ENCODE measurements at places on chromosomes 1 and 21. TPM values are rescaled to one million over a fixed set of nuclear protein-coding genes. Genes with fewer than 3 reads are reported as not detected.
A peak's percentile ranks its signal among the peaks of the same experiment; 100 is the strongest.

The MYOG gene
- not detected for total RNA-seq

DNA sequence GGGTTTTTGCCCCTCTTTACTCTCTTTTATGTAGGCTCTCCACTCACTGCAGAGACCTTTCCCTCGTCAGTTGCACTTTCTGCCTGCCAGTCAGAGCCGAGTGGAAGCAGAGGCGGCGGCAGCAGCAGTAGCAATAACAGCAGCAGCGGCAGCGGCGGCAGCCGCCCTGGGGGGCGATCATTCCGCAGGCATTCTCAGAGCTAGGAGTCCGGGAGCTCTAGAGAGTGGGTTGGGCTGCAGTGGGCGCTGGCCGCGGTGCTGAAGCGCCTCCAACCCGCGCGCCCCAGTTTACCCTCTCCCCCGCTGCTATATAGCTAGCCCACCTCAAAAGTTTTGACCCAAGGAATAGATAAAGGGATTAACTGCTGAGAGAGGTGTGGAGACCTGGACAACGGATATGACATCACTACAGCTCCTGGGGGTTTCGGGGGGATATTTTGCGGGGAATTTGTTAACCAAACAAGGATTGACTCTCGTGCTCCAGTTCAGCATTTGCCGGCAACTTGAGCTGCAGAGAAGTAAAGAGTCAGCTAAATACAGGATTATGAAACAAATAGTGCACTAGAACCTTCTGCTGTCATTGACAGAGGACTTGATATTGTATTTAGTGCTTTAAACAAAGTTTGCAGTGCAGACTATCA lies at the start of gene OLFM3:
OLFM3 (minus strand) TSS at position 102 of the 641 bp plus-strand sequence.
- H3K4me3 ChIP-seq, result no peak within 1 kb of the TSS
- no peaks in the 10 kb centered on the region for H3K27me3 ChIP-seq
- peak; percentile 1 for DNase-seq
- no peaks in the 10 kb centered on the region for H3K4me1 ChIP-seq
- no peak within 1 kb of the TSS for H3K27ac ChIP-seq

GRCh38 chr1:159916242-159917051 lies 8.9 kb downstream of the TAGLN2 start:
- H3K4me1 ChIP-seq, result no peaks in the 10 kb centered on the region
- no peak overlapping the region for H3K27ac ChIP-seq
- peak; percentile 60 for DNase-seq
- H3K36me3 ChIP-seq, result no peaks in the 10 kb centered on the region

- no peaks in the 10 kb centered on the region for H3K27me3 ChIP-seq
- no peak for DNase-seq
- H3K4me3 ChIP-seq, result no peak overlapping the region
These were observed 8.0 kb downstream of the TUT4 start for GRCh38 chr1:52544665-52545525.

The VWA5B1 gene
- not detected for total RNA-seq

DNA sequence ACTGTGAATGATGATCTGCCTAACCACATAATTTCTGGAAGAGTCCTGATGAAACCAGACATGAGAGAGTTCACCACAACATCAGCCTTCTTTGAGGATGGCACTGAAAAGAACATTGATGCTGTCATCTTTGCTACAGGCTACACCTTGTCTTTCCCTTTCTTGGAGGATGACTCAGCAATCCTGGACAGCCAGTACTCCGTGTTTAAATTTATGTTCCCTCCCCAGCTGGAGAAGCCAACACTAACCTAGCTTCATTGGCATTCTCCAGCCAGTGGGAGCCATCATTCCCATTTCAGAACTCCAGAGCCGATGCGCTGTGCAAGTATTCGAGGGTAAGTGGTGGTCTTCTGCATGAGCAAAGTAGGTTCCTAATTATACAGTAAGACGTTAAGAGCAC lies 164.1 kb upstream of the POGK start:
- no peaks in the 10 kb centered on the region for H3K36me3 ChIP-seq
- DNase-seq, result no peak
- H3K4me1 ChIP-seq, result no peaks in the 10 kb centered on the region
- H3K4me3 ChIP-seq, result no peak overlapping the region
- no peaks in the 10 kb centered on the region for H3K27me3 ChIP-seq
- no peak overlapping the region for H3K27ac ChIP-seq

The CCDC181 gene
- not detected for total RNA-seq

The KIAA1614 gene
- total RNA-seq, result 0.32 TPM

DNA sequence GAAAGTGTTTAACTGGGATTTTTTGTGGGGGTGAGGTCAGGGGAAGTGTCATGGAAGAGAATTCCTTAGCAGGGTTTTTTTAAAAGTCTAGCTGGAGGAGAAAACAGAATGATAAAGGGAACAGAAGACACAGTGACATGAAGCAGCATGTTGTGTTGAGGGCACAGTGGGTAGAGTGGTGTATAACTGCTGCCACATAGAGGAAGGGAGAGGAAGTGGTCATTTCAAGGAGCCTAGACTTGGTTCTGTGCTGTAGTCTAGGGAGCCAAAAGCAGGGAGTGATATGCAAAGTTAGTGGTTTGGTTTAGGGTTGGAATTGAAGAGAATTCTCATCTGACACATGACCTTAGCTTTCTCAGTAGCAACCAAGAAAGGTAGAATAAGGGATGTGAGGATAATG lies 10.2 kb downstream of the EEIG2 start:
- no peaks in the 10 kb centered on the region for H3K36me3 ChIP-seq
- DNase-seq, result peak; percentile 25
- no peak overlapping the region for H3K4me3 ChIP-seq
- H3K27me3 ChIP-seq, result no peaks in the 10 kb centered on the region
- H3K4me1 ChIP-seq, result peaks cover 26% of the 10 kb centered on the region
- no peak overlapping the region for H3K27ac ChIP-seq

Measured in HepG2 (cell line).